ENCODE measurements at places on chromosomes 13 and 19.

GRCh38 chr13:73193554-73193953 lies 134.7 kb downstream of the KLF5 start:
- DNase-seq, result no peak

DNA sequence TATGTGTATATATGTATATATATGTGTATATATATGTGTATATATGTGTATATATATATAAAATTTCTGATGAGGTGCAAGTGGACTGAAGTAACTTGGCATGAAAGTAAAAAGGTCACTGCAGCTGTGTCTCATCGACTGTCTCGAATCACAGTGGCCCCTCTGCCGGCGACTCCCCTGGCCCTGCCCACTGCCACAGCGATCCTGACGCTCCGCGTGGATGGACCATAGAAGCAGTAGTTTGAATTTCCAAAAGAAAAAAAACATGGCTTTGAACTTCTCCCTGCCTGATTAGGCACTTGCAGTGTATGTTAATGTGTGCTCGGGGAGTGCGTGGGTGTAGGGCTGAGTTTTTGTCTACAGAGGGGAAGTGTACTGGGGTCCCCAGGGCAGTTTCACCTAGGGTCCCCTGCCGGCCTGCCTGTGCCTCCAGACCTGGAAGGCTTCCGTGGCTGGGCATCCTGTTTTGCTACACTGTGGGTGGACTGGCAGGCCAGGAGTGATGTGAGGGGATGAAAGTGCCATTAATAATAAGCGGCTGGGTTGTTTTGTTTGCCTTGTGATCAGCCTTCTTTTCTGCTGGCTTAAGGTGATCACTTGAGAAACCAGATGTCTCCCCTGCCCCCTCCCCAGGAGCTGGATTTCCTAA lies 10.8 kb downstream of the ZIC5 start:
- no peak for DNase-seq

DNA sequence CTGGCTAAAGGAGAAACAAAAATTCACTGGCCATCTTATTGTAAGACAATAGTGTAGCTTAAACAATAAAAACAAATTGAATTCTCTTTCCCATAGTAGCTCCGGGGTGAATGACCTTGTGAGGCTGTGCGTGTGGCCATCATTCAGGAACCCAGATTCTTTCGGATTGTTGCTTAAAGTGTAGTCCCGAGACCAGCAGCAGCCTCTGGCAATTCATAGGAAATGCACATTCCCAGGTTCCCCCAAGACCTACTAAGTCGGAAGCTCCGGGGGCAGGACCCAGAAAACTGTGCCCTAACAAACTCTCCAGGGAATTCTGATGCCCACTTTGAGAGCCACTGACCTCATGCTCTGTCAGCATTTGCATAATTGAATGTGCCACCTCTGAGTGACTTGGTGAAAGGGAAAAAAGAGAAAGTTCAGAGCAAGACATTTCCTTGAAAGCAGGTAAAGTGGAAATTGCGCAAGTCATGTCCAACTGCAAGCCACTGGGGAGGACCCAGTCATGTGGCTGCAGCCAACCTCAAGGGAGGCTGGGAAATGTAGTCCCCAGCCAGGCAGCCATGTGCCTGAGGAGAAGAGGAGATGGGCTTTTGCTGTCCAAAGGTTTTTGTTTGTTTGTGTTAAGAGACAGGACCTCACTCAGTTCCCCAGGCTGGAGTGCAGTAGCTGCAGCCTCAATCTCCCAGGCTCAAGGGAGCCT lies 50.7 kb upstream of the PNMA8B start:
- DNase-seq, result no peak

DNA sequence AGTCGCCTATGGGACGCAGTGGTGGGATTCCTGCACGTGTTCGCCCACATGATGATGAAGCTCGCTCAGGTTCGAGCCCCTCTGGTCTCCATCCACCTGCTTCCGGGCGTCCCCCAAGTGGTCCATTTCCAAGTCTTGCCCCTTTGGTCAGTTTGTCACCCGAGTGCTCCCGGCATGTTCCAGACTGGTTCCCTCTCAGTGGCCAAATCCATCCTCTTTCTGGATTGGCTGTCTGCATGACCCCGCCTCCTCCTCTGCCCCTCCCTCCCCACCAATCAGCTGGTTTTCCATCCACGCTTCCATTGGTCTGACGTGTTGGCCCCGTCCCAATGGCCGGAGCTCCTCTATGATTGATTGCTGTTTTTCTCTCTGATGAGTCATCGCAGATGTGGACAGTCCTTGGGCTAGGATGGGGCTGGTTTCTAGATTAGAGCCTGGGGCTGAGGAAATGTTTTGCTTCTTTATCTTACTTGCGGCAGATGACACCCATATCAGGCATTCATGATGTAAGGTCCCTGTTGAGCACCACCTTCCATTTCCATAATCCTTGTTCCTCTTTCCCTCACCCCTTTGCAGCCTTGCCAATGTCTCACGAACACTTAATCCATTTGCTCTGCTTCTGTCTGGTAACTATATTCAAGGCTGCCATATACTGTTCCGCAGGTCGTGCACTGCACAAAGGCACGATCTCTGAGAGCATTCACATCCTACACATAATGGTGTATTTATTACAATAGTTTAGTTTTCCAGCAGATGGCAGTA lies 73.8 kb downstream of the MAP4K1 start:
- DNase-seq, result no peak

- DNase-seq, result no peak
Observed at GRCh38 chr19:16327501-16327900, 2.9 kb downstream of the KLF2 start.

DNA sequence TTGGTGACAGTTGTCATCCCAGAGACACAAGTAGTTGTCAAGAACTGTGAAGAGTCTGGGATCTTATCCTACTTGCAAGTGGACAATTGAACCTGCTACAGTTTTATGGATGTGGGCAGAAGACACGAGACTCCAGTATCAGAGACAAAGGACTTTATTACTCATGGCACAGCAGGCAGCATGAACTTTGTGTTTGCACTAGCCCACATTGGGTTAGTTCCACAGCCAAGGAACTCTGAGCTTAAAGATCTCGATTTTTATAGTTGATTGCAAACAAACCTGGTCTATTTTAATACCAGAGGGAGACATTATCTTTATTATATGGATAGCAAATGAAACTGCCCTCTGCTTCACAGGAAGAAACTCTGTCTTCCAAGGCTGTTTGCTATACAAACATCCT lies 16.0 kb upstream of the TPM4 start:
- no peak for DNase-seq

DNA sequence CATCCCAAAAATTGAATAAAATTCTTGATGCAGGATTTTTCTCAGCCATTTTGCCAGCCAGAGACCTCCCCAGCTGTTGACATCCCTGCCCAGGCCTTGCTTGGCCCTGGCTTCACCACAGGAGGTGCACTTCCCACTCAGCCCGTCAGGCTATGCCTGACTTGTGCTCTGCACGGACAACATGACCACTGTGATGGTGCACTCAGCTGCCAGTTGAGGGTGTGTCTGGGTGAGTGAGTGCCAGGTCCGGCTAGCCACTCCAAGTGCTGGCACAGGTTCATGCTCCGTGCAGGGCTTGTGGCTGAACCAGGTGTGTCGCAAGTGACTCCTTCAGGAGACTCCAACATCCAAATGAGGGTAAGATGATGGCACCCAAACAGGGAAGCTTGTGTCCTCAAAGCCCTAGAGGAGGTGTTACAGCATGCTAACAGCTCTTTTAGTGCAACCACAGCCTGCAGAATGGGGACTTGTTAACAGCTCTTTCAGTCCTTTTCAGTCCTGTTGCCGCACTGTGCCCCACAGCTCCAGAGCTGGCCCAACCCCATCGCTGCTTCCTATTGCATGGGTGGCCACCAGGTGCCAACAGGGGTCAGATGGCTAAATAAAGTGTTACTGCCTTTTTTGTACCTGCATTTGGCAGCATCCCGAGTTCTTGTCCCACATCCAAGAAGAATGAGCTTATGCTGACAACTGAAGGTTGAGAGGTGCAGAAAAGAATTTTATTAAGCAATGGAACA lies 380.7 kb downstream of the SLITRK5 start:
- no peak for DNase-seq

GRCh38 chr19:35671818-35672217 lies 5.5 kb downstream of the UPK1A start:
- no peak for DNase-seq

GRCh38 chr19:45643024-45643926 lies 4.1 kb upstream of the EML2 start:
- DNase-seq, result peak; percentile 97

DNA sequence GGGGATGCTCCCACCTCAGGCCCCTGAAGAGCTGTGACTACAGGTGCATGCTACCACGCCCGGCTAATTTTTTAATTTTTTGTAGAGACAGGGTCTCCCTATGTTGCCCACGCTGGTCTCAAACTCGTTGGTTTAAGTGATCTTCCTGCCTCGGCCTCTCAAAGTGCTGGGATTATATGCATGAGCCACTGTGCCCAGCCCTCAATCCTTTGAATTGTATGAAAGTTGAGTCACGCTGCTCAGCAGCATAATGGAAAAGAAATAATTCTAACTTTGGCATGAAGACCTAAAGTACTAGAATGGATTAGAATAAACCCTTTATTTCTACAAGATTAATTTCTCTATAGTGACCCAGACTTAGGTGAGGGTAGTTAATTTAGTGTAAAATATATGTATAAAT lies 42.4 kb downstream of the MRPS31 start:
- DNase-seq, result no peak

DNA sequence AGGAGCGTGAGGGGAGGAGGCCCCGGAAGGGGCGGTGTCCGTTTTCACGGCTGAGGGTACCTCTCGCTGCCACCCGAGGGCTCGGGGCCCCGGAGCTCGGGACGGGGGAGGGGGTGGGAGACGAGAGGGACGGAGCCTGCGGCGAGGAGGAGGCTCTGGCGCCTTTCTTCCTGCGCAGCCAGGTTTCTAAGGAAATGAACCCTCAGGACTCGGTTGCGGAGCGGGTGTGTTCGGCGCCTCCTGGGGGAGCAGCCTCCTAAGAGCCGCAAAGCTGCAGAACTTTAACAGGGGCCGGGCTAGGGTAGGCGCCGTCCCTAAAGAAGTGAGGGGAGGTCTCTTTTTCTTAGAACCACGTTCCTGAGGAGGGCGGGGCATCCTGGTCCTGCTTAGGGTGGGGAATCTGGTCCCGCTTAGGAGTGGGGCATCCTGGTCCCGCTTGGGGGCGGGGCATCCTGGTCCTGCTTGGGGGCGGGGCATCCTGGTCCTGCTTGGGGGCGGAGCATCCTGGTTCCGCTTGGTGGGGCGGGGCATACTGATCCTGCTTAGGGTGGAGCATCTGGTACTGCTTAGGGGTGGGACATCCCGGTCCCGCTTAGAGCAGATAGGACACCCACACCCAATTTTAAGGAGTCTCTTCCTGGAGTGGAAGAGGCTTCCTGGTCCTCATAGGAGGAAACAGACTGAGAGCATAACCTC lies 6.2 kb downstream of the SYT5 start:
- DNase-seq, result no peak

DNA sequence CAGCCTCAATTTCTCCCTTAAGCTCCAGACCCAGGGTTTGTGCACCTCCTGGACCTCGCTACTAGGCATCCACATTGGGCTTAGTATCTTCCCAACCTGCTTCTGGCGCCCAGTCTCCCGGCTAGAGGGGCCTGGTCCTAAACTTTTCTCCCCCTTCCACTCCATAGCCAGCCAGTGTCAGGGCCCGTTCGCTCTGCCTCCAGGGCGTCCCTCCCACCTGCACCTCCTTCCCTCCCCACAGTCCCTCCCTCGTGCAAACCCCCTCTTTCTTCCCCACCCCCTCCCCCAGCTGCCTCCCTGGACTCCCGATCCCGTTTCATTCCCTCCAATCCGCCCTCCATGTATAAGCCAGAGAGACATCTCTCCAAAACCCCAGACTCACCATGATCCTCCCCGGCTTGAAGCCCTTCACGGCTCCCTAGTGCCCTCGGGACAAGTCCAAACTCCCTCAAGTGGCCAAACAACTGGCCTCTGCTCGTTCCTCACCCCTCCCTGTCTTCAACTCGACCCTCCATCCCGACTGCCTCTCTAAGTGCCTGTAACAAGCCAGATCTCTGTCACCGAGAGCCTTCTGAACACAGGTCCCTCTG lies 997 bp upstream of the SAMD4B start:
- no peak for DNase-seq

DNA sequence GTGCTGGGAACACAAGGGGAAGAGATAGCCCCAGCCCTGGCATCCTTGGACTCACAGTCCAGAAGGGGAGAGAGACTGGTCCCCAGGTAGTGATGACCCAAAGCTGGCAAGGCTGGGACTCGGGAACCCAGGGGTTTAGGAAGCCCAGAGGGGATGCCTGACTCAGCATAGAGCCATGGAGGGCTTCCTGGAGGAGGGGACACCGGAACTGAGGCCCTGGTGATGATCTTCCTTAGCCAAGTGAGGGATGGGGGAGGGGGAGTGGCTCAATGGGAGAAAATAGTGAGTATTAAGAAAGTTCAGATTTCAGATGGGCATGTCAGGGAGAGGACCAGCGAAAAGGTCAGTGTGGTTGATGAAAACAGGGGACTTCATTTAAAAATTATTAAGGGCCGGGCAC lies 26.8 kb downstream of the EXOC3L2 start:
- no peak for DNase-seq

- DNase-seq, result no peak
Observed at GRCh38 chr19:1299801-1300200, 14.1 kb downstream of the EFNA2 start.

- no peak for DNase-seq
Observed at GRCh38 chr19:53876651-53877224, 5.3 kb upstream of the PRKCG start.

- no peak for DNase-seq
Observed at GRCh38 chr13:77190349-77190958, 136.4 kb downstream of the MYCBP2 start.

DNA sequence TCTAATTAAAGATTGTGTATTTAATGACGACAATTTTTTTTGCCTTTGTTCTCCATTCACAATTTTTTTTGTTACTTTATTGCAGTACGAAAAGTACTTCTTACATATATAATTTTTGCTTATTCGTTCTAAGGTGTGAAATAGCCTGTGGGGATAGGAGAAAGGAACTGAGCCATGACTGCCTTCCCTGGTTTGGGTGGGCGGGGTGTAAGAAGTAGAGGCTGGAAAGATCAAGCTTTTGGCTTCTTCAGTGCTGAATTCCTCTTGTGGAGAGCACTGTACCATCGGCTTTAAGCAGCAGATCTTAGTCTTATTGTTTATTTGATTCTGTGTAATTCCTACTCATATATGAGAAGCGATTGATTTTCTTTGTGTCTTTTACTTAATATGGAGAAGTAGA lies 115.8 kb downstream of the NBEA start:
- DNase-seq, result no peak

DNA sequence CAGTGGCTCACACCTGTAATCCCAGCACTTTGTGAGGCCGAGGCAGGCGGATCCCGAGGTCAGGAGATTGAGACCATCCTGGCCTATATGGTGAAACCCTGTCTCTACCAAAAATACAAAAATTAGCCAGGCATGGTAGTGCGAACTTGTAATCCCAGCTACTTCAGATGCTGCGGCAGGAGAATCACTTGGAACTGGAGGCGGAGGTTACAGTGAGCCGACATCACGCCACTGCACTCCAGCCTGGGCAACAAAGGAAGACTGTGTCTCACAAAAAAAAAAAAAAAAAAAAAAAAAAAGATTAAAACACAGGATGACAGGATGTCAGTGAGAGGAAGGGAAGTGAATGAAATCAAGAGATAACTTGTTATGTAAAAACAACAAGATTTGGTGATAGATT lies 1158.5 kb downstream of the PCDH9 start:
- no peak for DNase-seq
